COR-L47 (cell line): ENCODE measurements at places on chromosomes 1 and 21.

DNA sequence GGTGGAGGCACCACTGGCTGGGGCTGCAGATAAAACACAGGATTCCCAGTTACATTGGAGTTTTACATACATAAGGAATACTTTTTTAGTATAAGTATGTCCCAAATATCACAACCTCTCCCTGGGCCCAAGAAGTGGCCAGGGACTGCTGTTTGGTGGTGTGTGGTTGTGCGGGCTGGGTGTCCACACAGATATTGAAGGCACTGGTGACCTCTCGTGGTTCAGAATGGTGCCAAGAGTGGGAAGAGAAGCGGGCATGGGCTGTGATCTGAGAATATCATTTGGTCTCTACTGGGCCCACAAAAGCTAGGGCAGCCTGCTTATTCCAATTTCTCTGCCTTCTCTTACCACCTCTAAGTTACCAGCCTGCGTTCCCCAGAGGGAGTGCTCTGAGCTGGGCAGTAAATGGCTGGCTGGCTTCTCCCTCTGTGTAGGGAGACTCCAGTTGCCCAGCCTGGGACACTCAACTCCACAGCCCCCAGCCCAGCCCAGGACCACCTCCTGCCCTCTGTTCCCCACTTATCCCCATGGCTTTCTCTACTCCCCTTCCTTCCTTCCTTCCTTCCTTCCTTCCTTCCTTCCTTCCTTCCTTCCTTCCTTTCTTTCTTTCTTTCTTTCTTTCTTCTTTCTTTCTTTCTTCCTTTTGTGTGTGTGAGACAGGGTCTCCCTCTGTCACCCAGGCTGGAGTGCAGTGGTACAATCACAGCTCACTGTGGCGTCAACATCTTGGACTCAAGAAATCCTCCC is 42.8 kb upstream of the RD3 start:
- no peak for DNase-seq

DNA sequence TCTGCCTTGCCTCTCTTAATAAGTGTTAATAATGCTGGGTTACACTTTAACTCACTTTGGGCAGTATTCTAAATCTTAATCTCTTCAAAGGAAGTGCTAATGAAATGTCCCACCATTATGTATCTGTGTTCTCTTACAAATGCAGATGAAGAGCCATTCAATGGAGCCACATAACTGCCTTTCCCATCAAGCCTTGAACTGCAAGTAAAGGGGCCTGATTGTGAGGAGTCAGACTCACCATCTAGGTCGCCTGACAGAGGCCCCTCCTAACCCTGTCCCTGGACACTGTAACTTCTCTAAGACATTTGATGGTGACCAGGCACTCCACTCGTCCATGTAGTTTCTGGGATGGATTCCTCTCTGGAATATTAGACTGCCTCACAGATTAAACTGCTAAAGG is 329.4 kb downstream of the KIF26B start:
- no peak for DNase-seq

DNA sequence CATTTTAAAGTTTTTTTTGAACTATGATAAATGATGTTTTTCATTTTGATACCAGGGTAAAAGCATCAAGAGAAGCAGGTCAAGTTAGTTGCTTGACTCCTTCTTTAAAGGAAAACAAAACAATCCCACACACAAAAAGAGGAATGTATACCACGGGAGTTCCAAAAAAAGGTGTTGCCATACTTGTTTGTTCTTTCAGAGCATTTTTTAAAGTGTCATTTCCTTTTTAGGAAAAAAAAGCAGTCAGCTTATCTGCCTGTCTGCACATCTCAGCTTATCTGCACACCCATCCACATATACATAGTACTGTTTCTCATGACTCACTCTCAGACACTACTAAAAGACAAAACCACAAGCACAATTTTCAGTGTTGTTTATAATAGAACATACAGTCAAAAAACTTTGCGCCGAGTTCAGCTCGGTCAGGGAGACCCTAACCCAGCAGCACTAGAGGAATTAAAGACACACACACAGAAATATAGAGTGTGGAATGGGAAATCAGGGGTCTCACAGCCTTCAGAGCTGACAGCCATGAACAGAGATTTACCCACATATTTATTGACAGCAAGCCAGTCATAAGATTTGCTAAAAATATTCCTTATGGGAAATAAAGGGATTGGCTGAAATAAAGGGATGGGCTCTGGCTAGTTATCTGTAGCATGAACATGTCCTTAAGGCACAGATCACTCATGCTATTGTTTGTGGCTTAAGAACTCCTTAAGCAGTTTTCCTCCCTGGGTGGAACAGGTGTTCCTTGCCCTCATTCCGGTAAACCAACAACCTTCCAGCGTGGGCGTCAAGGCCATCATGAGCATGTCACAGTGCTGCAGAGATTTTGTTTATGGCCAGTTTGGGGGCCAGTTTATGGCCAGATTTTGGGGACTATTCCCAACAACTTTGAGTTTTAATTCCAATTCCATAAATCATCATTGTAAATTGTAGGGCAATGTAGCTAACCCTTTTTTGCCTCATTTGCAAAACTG is 11.4 kb upstream of the MNDA start:
- DNase-seq, result no peak

DNA sequence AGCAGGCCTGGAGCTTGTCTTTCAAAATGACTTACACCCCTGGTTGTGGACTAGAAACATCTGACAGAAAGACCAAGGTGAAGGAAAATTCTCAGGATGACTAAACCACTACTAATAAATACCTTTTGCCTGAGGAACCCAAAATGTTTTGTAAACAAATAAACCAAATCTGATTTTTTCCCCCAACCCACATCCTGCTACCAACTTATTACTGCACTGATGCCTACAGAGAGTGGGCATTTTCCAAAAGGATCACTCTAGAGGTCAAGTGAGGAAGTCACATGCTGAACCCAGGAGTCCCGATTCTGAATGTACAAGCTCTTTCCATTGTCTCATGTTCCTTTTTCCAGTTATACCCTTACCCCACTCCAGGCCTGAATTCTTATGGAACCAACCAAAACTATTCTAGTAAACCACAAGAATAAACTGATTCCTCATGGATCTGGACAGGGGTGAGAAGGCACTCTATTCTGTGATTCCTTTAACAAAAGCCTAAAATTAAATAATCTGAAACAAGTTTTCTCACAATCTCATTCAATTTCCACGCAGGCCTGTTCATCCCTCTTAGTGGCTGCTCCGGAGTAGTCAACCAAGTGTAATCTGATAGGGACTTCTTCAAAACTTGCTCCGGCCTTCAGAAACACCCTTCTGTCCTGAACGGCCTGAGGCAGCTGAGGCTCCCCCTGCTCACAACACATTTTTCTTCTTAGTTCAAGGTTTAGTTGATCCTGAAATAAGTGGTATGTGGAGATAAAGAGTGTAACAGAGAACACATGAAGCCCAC is 1.4 kb downstream of the PI4KB start:
- DNase-seq, result no peak

GRCh38 chr21:44898851-44899767 is 21.6 kb downstream of the ITGB2 start:
- no peak for DNase-seq

DNA sequence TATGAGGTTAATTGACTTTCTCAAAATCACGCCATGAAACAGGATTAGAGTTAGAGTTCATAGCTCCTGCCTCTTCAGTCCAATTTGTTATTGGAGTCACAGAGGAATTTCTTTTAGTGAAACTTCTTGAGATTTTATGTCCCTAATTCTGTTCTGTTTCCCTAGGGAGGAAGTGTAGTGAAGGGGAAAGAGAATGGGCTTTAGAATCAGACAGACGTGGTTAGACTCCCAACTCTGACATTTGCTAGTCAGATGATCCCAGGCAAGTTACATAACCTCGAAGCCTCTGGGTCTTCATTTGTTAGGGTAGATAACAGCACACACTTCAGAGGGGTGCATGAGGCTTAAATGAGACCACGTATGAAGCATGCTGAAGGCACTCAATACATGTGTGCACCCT is 83.9 kb downstream of the ASTN1 start:
- DNase-seq, result no peak

GRCh38 chr1:36351227-36351977 is 28.0 kb upstream of the EVA1B start:
- no peak for DNase-seq

DNA sequence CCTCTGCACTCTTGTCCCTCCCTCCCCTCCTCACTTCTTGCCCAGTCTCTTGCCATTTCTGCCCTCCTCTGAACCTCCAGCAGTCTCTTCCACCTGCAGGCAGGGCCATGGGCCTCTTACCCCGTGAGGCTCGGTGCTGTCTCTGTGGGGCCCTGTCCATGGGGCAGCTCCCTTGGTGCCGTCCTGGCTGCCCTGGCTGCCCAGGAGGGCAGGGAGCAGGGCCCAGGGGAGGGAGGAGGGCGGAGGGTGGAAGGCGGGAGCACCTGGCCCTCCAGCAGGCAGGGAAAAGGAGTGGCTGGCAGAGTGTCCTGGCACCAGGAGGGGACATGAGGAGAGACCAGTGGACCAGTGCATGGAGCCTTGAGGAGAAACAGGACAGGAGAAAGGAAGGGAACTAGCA is at the start of gene RORC:
Gene RORC (minus strand): TSS at position 198 of the 400 bp plus-strand sequence. CDS start 38 bp downstream, at position 160.
- no peak for DNase-seq

DNA sequence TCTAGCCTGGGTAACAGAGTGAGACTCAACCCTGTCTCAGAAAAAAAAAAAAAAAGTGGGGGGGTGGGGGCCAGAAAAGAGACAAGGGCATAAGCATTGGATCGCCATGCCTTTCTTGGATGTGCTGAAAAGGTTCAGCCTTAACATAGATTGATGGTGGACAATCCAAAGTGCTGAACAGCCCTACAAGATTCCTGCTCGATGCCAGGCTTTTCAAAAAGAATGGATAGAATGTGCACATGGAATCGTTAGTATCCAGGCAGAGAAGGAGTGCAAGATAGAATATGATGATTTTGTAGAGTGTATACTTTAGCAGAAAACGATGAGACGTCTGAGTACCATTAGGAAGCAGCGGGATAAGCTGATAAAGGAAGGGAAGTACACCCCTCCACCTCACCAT is 10.9 kb upstream of the COA7 start:
- no peak for DNase-seq

GRCh38 chr1:66351913-66352312 is 182.0 kb upstream of the SGIP1 start:
- no peak for DNase-seq

DNA sequence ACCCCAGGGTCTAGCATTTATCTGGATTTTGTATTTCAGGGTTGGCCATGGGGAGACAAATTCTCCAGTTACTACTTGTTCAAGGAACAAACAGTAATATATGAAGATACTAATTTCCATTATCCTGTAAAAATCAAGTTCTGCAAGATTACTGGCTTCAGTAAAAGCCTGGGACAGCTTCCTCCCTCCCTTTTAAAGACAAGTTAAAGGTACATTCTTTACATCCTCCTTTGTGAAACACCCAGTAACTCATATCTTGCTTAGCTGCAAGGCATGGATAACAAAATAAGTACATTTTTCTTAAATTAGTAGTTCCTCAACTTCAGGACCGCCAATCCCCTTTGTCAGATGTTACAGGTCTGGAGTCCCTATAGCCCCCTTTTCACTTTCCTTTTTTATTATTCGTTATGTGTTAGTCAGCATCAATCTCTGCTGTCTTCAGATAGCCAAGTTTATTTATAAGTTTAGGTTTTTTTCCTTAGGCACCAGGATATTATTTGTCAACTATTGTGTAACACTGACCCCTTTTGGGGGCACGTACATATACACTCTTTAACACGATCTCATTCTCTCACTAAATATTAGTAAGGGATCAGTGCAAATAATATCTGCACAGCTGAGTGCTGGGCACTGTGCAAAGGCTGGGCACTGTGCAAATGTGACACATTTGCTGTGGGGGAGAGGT is 9.8 kb downstream of the ERRFI1 start:
- DNase-seq, result no peak

- DNase-seq, result peak; percentile 62
Observed at GRCh38 chr1:20787029-20787839, at the start of gene HP1BP3. TSS of gene HP1BP3 (minus strand) at chr1:20787307. CDS start at chr1:20780440, 6,867 bp downstream.

DNA sequence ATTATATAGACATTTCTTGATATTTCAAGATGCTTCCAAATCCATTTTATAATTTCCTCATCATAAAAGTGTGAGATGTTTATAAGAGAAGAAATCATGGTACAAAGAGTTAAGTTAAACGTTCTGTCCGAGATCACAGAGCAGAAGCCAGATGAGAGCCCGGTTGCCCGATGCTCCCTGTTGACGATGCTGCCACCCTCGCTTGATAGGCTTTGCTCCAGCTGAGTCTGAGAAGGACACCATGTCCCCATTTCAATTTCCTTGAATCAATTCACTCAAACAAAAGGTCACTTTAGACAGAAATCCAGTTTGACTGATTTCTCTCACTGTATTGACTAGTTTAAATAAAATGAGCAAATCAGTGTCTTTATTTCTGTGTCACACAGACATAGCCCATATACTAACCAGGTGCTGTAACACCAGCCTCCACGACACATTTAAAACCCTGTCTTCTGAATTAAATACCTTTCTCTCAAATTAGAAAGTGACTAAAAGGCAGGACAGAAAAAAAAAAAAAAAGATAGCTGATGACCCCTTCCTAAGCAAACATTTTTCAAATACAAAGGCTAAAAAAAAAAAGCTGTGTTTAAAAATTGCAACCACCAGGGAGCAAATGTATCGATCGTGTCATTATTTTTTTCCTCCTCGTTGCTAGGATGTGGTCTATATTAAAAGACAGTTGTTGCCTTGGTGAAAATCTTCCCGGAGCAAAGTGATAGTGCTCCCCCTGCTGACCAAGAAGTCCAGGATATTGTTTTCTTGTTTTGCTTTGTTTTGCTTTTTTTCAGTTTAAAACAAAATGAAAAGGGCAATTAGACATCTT is 35.2 kb downstream of the DNASE2B start:
- DNase-seq, result peak; percentile 71

GRCh38 chr1:186212568-186213224 is 162.4 kb downstream of the TPR start:
- DNase-seq, result peak; percentile 54

DNA sequence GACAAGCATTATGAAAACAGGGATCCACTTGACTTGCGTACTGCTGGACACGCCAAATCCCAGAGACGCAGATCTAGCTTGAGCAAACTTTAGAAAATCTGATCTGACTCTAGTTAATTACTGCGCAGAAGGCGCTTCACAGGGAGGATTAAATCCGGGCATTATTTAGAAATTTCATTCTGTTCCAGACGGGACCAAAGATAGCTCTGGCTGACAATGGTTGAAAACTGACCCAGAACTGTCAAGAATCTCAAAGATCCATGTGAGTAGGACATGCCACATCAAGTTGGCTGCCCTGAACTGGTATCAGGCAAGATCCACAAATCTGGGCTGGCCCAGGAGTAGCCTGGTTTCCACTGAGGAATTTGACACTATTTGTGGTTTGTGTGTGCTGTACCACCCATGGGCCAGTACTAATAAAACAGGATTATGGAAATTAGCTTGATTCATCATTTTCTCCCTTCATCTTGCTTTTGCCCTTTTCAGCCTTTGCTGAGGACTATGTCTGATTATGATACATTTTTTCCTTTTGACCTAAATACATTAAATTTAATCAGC is 171.0 kb downstream of the VAV3 start:
- no peak for DNase-seq
